ENCODE measurements at places on chromosomes 3 and 15. TPM values are rescaled to one million over a fixed set of nuclear protein-coding genes. Genes with fewer than 3 reads are reported as not detected.

- no peak for DNase-seq
These were observed 53.1 kb downstream of the TM2D3 start for GRCh38 chr15:101599091-101599490.

DNA sequence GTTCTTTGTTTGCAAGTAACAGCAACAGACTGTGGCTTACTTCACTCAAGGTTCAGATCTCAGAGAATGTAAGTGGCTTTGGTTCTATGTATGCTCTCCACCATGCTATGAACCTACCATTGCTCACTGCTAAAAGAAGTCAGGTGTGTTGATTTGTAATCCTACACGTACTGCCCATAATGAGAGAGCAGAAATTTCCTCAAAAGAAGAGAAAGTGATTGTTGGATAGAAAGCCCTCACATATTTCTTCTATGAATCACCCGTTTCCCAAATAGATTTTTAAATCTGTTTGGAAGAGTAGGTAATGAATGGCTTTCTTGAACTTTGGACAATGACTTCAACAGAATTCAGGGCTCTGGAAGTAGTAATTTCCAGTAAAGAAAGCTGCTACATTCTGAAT is 565.4 kb downstream of the ROBO2 start:
- no peak for DNase-seq

GRCh38 chr15:69232144-69232543 is 66.6 kb upstream of the PAQR5 start:
- no peak for DNase-seq

GRCh38 chr3:13378155-13378554 is 42.0 kb downstream of the NUP210 start:
- DNase-seq = no peak

FAM81A gene
- total RNA-seq = not detected

ZPLD1 gene
- not detected for total RNA-seq

DNA sequence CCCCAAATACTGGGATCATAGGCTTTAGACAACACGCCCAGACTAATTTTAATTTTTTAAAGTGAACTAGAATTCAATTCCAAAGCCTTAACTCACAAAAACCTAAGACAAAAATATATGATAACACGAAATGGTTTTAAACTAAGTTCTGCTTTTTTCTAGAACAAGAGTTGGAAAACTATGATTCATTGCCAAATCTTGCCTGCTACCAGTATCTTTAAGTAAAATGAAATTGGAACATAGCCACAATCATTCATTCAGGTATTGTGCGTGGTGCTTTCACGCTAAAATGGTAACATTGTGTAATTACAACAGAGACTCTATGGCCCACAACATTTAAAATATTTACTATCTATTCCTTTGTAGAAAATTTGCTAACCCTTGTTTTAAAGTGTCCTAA is 488.0 kb upstream of the ZNF385D start:
- DNase-seq = no peak

DNA sequence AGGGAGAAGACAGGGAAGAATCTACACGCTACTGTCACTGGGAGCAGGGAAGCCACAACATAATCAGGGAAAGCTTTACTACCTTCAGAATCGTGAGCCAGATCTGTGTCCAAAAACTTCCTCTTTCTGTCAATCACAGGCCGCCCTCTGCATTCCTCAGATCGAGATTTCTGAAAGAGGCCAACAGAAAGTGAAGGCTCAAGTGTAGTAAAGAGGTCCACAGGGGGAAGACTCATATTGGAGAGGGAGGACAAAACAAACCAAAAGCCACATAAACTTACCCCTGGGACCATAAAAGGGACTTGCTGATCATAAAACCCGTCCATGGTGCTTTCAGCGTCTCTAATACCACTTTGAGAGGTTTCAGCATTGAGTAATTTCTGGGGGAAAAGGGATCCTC is 3.3 kb downstream of the ETV5 start:
- DNase-seq = no peak

DNA sequence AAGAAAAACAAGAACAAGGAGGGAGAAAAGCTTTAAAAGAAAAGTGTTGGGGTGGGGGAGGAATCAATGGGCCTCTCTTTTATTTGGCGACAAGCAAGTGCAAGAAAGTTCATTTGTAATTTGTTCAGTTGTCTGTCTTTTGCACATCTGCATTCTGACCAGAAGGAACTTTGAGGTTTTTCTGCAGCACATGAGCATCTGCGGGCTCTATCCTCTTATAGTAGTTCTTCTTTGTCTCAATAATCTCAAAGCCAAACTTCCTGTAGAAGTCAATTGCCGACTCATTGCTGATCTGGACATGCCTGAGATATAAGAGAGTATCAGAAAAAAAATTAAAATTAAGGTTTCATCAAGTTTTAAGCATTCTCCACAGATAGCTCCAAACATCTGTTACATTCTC is 24.4 kb downstream of the NAA50 start:
- DNase-seq = no peak

ZNF860 gene
- total RNA-seq = not detected

- no peak for DNase-seq
These were observed 4.5 kb upstream of the RPL24 start for GRCh38 chr3:101690972-101691371.

Data from glutamatergic neuron (in vitro differentiated cells).